ENCODE measurements at places on chromosomes 2 and 18. TPM values are rescaled to one million over a fixed set of nuclear protein-coding genes. Genes with fewer than 3 reads are reported as not detected.

DNA sequence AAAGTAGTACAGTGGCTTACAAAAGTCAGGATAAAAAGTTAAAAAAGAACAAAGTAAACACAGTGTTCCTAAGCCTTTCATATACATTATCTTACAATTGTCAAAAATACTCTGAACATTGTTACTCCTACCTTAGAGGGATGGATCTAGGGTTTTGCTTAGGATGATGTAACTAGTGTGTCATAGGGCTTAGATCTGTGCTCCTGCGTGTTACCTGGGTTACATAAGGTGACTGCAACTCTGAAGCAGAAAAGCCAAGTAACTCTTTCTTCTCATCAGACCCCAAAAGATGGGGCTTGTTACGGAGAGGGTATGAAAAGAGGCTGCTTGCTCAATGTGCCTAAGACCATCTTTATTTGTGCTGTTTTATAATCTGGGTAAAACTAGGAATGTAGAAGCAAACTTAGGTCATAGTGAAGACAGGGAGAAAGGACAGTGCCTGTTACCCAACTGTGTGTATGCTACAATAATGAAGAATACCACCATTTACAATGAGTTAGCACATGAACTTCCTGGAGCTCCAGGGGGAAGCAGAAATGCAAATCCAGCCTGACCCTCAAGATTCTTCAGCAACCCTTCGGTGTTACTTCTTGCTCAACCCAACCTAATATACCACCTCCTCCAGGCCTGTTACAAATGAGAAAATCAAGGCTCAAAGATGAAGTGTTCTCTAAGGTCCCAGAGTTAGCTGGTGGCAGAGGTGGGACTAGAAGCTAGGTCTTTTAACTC is 42.0 kb upstream of the STK17B start:
- no peak for DNase-seq

GRCh38 chr18:73662421-73662820 is 485.2 kb downstream of the FBXO15 start:
- no peak for DNase-seq

Gene HOXD13
- not detected for polyA plus RNA-seq

- DNase-seq: no peak
Observed at GRCh38 chr2:95275151-95275515, 884 bp downstream of the PROM2 start.

- DNase-seq: no peak
Observed at GRCh38 chr18:44392933-44393332, 287.8 kb upstream of the SETBP1 start.

GRCh38 chr2:127012215-127012614 is 94.7 kb downstream of the BIN1 start:
- DNase-seq: no peak

Gene DPYSL5
- polyA plus RNA-seq: not detected

DNA sequence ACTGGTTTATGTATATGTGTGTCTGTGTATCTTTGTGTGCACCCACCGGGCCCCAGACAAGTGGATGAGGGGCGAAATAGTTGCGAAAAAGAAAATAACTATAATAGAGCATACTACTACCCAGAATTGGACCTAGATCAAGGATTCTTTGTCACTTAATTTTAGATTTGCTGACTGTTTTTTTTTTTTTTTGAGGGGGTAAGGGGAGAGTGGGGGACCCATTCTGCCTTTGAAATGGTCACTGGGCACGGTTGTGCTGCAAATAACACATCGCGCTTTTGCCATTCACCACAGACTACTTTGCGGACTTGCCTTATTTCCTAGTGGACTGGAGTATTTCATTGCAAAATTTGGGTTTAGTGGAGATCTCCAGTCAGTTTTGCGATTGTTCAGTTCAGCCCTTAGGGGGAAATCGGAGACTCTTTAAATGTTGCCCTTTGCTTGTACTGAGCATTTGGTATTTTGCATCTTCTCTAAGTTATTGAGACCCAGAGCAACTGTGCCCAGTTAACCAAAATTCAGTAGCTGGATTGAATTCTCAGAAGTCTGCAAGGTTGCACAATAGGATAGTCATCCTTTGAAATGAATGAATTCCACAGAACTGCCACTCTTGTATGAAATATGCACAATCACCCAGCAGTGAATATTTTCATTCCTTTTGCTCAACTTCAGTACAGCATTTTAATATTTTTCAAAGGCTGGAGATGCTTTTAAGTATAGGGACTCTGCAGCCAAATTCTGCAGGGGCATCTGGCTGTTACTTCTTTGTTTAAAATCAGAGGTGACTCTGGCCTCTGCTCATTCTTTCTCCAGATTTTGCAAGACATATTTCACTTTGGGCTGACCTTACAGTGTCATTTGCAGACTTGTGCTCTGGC is 2.9 kb downstream of the TRIB2 start:
- no peak for DNase-seq

GRCh38 chr2:129673847-129674711 is 305.4 kb upstream of the RAB6C start:
- no peak for DNase-seq

DNA sequence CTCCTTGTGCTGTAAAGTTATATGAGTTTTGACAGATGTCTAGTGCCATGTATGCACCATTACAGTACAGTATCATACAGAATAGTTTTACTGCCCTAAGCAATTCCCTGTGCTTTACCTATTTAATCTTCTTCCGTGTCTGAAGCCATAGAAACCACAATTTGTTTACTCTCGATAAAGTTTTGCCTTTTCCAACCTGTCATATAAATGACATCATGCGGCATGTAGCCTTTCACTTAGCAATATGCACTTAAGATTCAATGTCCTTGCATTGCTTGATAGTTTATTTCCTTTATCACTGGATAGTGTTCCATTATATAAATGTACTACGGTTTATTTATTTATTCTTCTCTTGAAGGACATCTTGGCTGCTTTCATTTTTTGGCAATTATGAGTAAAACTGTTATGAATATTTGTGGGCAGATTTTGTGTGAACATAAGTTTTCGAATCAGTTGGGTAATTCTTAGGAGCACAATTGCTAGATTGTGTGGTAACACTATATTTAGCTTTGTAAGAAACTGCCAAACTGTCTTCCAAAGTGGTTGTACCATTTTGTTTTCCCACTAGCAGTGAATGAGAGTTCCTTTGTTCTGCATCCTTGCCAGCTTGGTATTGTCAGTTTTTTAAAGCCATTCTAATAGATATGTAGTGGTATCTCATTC is 136.8 kb upstream of the MAP3K20 start:
- no peak for DNase-seq

Gene MROH2A
- polyA plus RNA-seq: not detected

Gene CACNB4
- not detected for polyA plus RNA-seq

DNA sequence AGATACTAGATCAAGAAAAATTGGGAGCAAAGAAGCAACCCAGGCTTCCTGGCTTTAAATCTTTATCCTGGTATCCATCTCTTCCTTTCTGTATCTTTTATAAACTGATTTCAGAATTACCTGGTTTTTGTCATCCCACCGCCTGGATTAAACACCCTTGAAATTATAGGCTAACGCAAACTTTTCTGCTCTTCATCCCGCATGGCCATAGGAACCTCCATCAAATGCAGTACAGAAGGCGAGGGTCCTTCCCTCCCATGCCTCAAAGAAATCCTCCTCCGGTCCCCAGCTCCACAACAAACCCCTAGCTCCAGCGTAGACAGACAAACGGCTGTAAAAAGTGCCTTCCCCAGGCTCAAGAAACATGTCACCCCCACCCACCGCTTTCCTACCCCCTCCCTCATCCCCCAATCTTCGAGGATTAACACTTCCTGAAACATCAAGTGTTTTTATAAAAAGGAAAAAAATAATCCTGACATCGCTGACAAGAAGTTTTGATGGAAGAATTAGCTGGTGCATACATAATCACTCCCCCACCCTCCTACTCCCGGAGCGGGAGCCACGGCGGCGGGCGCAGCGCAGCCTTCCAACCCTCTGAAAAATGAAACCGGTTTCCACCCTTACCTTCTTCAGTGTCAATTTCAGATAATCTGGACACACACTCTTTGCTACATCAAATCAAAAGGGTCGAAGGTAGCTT is 7.6 kb downstream of the DLX1 start:
- no peak for DNase-seq

Gene PROM2
- not detected for polyA plus RNA-seq

DNA sequence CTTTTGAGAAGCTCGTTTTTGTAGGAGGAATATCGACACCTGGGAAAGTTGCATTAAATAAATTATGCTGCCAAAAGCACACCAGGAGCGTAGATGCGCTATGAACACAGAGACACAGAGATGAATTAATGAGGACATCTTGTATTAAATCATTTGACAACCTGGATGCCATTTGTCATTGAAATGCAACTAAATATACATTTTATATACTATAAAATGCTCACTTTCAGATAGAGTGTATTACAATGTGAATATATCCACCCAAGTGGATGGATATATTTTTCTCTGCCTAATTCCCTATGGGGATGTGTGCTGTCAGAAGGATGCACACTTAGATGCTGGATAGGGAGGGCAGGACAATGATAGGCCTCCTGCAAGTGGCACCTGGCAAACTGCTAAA is 426.2 kb downstream of the RIT2 start:
- no peak for DNase-seq

Measured in immature natural killer cell (primary cell).